ENCODE measurements at places on chromosomes 5 and 9.

DNA sequence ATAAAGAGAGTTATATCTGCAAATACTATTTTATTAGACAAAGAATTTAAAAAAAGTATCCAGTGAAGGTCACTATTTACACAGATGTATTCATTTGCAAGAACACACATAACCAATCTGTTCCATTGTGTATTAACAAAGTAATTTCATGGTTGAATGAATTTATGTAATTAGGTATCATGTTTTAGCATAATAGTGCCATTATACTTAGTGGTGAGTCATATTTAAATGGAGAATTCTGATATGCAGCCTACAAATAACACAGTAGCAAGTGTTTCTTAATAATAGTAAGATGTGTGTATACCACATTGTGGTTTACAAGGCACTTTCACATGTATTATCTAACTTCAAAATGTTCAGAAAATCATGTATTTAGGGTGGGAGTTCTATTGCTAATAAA, 1028.5 kb upstream of the ACO1 start:
- DNase-seq, result no peak

- no peak for DNase-seq
These were observed 348.5 kb downstream of the BNC2 start for GRCh38 chr9:16521868-16522411.

- no peak for DNase-seq
These were observed 3.0 kb downstream of the FAM78A start for GRCh38 chr9:131273146-131273855.

- no peak for DNase-seq
These were observed 3.0 kb upstream of the ERBIN start for GRCh38 chr5:65923339-65923738.

DNA sequence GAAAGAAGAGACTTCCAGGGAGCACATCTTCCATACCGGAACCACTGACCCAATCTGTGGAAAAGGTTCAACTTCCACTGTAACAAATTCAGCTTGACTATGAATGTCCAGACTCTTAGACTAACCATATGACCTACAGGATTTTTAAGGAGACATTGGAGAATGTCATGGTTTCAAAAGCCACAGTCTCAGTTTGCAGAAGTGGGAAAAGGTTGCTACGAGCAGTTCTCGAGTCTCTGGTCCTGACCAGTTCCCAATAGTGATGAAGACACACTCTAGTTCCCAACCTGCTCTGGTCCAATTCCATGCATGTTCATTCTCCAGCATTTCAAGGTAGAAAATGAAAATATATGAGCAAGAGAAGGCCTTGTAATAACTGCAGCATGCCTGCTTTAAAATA, 158.0 kb downstream of the MAPKAP1 start:
- DNase-seq, result no peak

Measured in activated T-helper 1 cell treated with anti-CD3 and anti-CD28 coated beads, Interleukin-12 subunit alpha, Interleukin-12 subunit beta, Interleukin-2, Interleukin-4 antibody, amounts not matched to agents 30 ng/mL and 10 ng/mL and 1 ng/mL, durations not matched to agents 14 hours and 24 hours and 36 hours (primary cell).